ENCODE measurements at places on chromosomes 2 and 18.

DNA sequence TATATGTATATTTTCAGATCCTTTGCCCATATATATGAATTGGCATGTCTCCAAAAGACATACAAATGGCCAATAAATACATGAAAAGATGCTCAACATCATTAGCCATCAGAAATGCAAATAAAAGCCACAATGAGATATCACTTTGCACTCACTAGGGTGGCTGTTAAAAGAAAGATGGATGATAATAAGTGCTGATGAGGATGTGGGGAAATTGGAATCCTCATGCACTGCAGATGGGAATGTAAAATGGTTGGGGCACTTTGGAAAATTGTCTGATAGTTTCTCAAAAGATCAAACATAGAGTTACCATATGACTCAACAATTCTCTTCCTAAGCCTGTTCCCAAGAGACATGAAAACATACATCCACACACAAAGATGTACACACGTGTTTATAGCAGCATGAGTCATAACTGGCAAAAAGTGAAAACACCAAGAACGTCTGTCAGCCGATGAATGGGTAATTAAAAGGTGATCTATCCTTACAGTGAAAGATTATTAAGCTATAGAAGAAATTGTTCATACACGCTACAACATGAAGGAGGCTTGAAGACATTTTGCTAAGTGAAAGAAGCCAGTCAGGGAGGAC is 19.7 kb downstream of the NGEF start:
- no peak for DNase-seq

- no peak for DNase-seq
Measured at GRCh38 chr2:79855264-79856006, 342.6 kb downstream of the CTNNA2 start.

DNA sequence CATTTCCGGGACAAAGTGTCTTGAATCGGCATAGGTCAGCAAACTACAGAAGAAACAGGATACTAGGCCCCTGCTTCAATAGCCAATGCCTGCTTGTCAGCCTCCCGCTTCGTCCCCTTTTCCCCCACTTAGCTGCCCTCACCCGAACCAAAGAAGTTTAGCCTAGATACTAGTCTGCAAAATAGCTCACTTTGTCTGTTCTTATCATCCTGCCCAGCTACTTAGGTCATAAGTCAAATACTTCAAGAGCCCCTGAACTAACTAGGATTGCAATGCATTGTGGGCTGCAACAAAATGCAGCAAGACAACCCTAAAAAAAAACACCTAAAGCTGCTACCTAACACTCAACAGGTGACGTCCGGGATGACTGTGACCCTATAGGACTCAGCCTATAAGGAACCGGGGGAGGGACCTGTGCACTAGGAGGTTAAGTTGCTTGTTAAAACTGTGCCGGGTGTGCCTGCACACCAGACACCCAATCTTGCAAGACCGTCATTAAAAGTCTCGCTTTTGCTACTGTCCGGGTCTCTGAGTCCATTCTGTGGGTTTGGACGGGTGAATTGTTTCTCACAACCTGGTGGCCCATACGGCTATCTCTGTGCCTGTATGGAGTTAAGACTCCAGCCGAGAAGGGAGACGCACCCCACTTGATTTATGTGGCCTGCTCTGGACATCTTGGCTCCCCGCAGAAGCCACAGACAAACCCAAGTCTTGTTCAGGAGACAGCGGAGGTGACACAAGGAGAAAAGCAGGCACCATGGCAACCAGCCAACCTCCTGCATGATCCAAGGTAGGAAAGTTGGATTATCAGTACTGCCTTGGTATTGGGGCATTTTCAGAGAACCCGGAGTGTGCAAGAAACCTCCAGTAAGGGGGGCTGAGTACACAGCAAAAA is 105.9 kb downstream of the HIBCH start:
- no peak for DNase-seq

DNA sequence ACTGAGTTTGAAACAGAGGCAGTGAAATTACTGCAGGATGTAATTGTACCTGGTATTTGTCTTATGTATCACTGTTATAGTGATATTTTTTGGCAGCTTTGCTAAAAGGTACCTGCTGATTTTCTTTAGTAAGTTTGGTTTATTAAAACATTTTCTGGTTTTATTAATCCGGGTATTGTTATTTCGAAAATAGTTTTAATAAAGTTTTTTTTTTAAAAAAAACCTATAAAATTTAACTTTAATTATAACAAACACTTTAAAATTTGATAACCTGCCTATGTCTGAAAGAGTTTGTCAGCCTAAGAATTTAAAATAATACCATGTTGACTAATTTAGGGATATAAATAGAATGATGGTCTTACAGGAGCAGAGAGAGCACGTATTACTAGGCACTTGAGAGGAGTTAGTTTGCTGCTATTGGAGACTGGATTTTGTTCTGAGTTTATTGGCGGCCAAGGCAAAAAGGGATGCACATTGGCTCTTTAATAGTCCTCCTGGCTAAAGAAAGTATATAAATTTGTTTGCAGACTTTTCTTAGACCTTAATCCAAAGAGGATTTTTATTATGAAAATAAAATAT is 12.1 kb downstream of the EHBP1 start:
- DNase-seq: no peak

- DNase-seq: no peak
Measured at GRCh38 chr2:6069381-6069780, 377.2 kb downstream of the SOX11 start.

DNA sequence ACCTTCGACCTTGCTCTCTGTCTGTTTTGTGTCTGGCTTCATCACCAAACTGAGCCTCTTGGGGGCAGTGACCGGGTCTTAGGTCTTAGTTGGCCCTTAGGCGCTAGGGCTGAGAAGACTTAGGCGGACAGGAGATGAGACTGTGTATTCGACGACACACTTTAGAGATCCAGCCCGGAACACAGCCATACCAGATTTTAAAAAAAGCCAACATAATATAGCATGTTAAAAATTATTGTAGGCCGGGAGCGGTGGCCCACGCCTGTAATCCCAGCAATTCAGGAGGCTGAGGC is 9.5 kb upstream of the PROC start:
- DNase-seq: no peak

DNA sequence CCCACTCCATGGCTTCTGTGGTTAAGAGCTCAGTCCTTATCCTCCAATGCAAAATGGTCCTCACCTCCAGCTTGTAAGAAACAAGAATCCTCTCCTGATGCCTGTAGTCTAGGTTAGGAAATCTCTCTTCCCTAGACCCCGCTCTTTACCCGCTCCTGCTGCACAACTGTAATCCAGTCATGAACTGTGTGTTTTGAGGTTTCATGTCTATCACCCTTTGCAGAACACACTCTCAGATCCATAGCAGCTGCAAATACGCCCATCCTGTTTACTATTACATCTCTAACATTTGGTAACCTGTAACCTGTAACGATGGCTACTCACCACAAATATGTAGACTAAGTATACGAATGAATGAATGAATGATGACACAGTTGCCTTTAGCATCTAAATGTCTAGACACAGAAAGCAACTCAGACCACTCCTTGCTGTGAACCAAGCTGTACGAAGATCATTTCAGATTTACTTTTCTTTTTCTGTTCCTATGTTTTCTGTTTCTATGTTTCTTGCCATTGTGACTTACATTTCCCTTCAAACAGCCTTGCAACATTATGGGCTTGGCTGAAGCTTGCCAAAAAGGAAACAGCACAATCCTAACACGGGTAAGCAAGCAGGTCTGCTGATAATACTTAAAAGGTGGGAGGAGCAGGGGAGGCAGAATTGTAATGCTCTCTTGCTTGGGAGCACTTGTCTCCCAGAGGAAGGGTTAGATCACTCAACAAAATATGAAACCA is 53.7 kb downstream of the EPHA4 start:
- DNase-seq: no peak

GRCh38 chr2:178700922-178701342 is 106.3 kb downstream of the TTN start:
- DNase-seq: no peak

DNA sequence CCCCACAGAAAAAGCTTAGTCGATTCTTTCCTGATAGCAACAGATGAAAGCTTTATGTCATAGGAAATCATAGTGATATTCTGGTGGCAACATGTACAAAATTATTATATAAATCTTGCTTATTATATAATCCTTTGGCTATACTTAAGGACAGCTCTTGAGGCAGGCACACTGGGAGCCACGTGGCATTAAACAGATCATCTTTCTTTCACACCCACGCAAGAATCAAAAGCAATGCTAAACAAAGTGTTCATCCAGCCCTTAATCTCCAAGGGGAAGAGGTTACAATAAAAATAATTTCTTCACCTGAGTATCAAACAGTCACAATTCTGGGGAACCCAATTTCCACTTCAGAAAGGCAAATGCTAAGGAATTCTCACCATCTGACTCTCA is 57.8 kb downstream of the CYB5A start:
- no peak for DNase-seq

GRCh38 chr2:54402350-54402749 is 53.8 kb upstream of the SPTBN1 start:
- DNase-seq: no peak

DNA sequence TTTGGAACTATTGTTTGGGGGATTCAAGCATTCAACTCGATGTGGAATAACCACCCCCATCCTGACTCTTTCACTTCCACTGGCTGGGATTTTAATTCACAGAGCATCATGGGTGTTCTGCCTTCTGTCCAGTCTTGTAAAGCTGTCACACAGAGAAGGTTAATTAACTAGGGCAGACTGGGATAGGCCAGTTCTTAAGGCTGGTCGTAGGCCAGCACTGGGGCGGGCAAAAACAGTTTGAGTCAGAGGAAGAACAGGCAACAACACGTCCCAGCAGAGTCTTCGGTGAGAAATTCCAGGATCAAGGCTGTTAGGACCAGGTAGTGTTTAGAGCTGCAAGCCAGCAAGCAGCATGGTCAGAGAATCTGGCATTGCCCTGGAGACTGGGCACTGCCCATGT is 4.0 kb upstream of the RNF152 start:
- DNase-seq: no peak

- no peak for DNase-seq
Measured at GRCh38 chr2:45884126-45884525, 232.7 kb downstream of the PRKCE start.

DNA sequence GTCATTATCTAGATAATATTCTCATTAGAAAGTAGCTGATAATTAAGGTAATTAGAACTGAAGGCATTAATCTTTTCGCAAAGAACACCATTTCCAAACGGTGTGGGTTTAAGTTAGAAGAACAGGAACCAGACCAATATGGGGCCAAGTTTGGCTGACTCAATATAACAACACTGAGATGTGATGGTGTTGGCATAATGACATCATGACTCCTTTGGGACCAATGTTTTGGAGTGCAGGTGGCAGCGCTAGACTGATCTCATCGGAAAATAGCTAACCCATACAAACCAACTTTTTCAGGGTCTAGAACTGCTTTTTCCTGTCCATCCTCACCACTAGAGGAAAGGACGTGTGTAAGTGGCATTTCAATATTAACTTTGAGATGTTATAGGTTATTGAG is 1171.7 kb upstream of the ZEB2 start:
- DNase-seq: no peak

DNA sequence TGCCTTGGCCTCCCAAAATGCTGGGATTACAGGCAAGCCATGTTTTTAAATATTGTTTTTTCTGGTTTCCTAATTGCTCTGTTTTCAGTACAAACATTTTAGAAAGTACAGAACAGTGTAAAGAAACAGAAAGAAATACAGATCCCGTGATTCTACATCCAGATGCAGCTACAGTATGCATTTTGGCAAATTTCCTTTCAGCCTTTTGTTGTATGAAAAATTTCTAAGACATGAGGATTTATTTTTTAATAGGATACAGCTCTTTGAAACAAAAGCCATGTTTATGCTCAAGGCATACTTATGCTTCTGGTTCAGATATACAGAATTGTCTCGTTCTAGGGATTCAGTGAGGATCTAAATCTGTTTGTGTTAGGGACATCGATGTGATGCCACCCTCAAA is 109.5 kb downstream of the MAP2 start:
- DNase-seq: no peak

- peak; percentile 6 for DNase-seq
Measured at GRCh38 chr2:218733171-218734021, 22.8 kb downstream of the TTLL4 start.

- DNase-seq: no peak
Measured at GRCh38 chr2:100053087-100053885, 89.1 kb downstream of the AFF3 start.

GRCh38 chr2:68774569-68775271 is 40.1 kb downstream of the ARHGAP25 start:
- peak; percentile 42 for DNase-seq

GRCh38 chr2:231353469-231353868 is 42.0 kb upstream of the B3GNT7 start:
- no peak for DNase-seq

DNA sequence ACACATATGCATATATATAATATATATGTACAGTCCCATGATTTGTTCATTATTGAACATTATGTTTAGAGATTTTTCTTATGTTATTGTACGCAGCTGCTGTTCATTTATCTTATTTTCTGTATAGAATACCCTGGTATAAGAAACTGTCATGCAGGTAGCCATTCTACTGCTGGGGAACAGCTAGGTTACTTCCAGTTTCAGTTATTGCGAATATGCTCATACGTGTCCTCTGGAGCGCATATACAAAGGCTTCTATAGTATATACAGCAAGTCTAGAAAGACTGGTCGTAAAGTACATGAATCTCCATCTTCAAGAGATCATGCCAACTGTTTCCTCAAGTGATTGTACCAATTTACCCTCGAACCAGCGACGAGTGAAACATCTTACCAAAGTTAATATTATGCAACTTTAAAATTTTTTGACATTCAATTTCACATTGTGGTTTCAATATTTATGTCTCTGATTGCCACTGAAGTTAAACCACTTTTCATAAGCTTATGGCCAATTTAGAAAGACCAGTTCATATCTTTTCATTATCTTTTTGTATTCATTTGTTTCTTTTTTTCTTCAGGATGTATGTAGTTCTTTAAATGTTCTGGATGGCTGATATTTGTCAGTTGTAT is 53.5 kb downstream of the RDH14 start:
- DNase-seq: no peak

DNA sequence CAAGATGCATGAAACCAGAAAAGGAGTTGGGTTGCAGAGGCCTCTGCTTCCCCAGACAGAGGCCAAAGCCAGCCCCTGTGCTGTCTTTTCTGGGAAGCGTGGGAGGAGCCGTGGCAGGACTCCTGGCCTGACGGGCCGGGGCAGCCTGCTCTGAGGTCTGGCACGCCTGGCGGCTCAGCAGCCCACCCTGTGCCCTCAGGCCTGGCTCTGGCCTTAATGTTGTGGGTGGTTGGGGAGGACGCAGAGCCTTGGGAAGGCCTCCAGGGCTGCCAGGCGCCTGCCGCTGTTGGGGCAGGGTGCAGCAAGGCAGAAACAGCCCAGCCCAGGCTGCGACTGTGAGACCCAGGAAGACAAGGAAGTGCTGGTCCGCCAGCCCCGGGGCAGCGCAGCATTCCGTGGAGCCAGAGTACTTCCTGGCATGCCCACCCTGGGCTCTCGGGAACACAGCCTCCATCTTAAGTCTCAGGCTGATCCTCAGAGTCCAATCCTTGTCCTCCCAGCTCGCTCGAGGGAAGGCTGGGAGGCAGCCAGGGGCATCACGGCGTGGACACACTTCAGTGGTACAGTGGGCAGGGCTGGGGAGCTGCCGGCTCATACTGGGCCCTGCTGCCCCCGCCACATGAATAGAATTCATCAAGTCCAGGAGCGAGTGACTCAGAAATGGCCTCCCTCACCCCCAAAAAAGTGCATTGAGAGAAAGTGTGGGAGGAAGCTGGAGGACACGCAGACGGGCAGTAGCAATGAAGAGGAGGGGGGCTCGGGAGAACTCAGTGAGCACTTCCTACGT is 72.6 kb downstream of the EMX1 start:
- DNase-seq: no peak
